ENCODE measurements at places on chromosomes 2 and 18.

DNA sequence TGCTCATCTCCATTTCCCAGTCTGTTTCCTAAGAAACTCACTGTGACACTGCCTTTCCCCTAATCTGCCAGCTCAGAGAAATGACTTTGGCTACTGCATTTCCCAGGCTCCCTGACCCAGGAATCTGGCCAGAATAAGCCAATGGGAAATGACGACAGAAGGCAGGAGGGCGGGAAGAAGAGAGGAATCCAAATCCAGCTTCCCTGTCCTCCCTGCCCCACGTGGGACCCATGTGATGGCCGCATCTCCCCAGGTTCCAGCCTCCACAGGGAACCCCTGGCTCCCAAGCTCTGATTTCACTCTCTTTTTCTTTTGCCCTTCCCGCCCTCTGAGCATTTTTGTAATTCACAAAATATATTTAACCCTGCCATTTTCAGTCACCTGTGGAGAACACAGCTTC lies 37.8 kb upstream of the RAB12 start:
- no peak for DNase-seq

GRCh38 chr2:36266536-36267121 lies 88.9 kb upstream of the CRIM1 start:
- DNase-seq = no peak

DNA sequence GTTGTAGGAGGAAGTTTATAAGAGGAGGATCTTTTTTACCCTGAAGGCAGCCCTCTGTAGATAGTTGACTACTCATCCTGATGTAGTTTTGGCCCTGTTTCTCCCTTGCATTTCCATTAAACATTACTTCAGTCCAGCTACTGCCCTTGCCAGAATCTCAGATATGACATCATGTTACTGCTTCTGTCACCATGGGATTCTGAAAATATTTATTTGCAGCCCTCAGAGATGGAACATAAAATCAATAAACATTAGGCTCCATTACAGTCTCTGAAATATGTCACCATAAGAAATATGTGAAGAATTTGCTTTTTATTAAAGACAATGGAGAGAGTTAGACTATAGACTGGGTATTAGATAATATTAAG lies 68.7 kb upstream of the STK39 start:
- no peak for DNase-seq

DNA sequence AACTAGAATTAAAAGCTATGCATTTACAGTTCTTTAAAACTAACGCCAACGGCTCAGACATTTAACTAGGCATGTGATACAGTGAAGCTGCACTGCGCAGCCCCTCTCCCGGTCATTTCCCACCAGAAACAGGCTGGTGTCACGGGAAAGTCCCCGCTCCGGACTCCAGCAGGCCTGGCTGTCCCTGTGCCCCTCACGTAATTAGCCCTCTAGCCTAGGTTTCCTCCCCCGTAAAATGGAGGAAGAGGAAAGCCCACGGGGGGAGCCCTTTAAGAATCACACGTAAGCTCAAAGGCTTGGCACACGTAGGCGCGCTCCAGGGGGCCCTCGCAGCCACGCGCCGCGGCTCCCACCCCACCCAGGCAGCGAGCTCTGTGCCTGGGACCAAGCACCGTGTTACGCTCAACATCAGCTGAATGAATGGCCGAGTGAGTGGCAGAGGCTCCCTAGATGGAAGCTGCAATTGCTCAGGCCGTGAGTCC lies 48.0 kb downstream of the KCNIP3 start:
- no peak for DNase-seq

GRCh38 chr18:11020161-11020853 lies 129.1 kb downstream of the PIEZO2 start:
- no peak for DNase-seq

- peak; percentile 27 for DNase-seq
These were observed 17.6 kb downstream of the OSBPL6 start for GRCh38 chr2:178211943-178212342.

DNA sequence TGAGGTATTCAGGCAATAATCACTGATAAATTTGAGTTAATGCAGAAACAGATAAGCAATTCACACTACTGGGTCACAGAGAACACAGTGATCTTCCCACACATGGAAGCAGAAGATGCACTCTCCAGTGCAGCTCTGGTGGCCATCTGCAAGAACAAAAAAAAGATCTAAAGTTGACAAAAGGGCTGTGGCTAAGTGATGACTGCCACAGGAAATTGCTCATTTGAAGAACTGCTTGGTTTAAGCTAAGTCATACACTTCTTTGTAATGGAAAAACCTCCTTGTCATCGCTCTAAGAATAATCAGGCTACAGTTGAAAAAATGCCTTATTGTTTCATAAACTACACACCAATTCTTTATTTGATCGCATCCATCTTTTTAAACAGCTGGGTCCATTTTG lies 115.1 kb downstream of the DTNB start:
- DNase-seq = no peak

DNA sequence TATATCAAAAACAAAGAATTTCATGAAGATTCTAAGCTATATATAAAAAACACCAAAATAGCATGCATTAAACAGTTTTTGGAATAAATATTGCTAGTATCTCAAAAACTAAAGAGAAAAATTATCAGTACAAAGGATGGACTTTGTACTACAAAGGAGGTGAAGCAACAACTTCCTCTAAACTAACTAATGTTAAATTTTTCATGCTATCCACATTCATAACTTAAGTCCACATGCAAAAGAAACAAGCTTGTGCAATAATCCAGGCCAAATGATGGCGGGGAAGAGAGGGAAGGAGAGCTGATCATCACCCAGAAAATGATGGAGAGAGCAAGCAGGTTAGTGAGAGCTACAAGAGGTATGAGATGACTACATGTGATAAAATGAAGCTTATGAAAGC lies 70.1 kb downstream of the KIDINS220 start:
- no peak for DNase-seq

DNA sequence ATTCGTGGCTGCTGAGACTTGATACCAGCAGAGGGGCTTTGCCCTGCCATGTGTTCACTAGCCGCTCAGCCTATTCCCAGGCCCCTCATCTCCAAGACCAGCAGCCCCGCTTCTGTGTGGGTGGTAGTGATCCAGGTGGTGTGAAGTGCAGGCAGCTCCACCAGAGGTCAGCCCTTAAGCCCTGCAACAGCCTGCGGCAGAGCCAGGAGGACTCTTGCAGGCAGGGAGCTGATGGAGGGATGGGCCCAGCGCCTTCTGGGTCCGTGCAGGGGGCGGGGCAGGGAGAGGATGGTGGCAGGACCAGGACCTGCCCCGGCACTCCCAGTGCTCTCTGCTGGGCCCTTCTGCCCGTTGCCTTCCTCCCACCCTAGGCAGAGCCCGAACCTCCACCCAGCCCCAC lies 162.0 kb downstream of the SH3BP4 start:
- DNase-seq = no peak

DNA sequence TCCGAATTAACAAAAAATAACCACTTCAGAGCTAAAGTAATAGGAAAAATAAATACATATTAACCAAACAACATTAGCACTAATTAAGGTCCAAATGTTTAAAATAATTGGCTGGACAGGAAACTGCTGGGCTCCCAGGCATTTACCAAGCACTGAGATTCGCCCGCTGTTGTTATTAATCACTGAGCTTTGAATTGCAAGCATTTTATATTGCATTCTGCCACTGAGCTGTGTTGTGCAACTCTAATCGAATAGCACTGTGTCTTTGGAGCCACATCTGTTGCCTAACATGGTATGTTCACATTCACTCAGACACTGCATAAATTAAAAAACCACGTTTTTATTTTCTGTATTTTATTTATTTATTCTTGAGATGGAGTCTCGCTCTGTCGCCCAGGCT lies 88.9 kb downstream of the SOWAHC start:
- DNase-seq = no peak

DNA sequence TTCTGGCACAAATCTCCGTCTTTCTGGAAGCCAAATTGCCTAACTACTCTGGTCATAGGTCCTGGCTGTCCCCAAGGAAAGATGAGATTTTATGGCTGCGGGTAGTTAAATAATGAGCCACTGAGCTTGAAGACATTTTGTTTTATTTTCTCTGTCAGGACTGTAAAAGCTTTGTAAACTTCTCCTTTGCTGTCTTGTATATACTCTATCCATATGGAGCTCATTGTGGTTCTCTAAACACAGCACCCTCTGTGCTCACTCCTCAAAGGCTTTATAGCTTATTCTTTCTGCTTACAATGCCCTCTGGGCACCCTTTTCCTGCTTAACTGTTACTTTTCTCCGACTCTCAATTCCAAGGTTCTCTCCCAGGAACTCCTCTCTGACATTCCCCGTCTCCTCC lies 209.1 kb downstream of the CMPK2 start:
- DNase-seq = no peak

DNA sequence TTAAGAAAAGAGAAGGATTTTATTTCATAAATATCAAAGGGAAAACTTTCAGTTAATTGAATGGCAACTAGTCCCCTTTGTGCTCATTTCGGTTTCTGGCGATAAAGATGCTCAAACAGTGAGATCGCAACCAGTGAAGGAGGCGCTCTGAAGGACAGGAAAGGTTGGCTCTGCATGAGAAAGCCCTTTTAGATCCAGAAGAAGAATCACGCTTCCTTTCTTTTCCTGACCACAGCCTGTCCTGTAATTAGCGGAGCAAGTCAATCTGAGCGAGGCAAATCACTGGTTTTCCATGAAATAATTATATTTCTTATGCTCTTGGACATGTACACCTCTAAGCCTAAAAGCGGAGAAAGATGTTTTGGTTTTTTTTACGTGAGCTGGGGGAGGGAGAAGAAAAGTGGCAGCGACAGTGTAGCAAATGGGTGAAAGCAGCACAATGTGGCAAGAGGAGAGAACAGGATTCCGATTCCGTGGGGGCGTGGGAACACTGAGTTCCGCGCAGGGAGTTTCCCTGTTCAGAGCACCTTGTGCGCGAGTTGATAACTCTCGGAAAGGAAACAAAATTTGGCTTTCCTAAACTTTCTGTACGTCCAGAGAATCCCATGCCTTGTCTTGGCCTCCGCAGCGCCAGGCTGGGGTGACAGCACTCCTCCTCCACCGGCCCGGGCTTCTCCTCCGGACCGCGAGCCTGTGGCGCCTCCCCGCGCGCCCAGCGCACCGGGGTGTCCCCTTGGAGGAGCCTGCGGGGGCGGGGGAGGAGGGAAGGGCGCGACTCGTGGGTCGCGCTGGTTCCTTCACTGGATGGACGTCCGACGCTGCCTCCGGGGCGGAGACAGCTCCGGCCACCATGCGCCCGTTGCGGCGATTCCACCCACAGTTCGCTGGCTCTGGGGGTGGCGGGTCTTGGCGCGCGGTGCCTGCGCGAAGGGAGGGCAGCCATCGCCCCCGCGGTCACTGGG lies 620 bp upstream of the SLC9A2 start:
- DNase-seq = no peak

GRCh38 chr2:100212850-100213249 lies 70.5 kb upstream of the AFF3 start:
- no peak for DNase-seq

DNA sequence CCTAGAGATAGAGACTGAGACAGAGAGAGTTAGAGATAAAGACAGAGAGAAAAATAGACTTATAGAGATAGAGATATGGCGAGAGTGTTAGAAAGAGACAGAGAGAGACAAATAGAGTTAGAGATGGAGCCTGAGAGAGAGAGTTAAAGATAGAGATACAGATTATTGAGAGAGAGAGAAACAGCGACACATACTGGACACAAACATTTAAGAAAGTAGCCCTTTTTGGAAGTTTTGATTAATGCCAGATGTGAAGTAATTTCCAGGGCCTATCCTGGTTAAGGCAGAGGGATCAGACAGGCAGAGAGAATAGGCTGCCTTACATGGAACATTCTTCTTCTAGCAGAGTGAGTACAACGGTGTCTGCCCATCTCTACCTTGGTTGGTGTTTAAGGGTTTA lies 311.6 kb upstream of the CDH7 start:
- no peak for DNase-seq

DNA sequence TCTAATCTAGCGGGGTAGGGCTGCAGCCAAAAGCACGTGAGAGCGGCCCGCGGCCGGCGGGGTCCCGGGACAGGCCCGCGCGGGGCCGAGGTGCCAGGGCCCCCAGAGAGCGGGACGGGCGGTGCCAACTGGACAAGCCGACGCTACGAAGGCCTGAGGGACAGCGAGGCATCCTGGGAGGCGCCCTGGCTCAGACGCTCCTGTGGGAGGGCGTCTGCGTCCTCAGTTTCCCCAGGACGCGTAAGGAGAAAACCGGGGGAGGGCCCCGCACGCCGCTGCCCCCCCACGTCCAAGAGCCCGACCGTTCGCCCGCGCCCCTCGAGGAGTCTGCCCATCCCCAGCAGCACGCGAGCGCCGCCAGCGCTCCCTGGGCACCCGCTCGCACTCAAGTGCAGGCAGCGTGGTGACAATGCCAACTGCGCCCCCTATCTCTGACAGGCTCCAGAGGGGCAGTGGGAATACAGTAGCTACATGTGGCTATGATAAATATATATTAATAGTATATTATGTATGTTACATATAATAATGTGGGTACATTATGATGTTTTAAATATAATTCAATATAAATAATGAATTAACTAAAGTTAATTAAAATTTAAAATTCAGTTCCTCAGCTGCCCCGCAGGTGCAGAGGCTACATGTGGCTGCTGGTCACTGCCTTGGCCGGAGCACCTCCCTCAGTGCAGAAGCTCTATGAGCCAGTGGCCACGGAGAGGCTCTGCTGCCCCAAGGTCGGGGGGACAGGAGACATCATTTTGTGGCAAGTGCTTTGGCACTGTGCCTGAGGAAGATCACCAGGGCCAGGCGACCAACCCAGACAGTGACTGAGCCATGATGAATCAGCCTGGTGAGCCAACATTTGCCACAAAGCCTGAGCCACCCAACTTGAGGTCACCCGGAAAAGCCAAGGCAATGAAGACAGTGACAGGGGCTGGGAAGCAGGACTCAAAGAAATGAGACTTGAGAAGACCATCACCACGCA lies 5.5 kb upstream of the SFT2D3 start:
- DNase-seq = no peak

- DNase-seq = no peak
These were observed 67.9 kb upstream of the ST3GAL5 start for GRCh38 chr2:85956646-85957039.

- DNase-seq = no peak
These were observed 152.9 kb downstream of the DYSF start for GRCh38 chr2:71606244-71606643.

- DNase-seq = no peak
These were observed 12.1 kb upstream of the CYBRD1 start for GRCh38 chr2:171509945-171510731.

- no peak for DNase-seq
These were observed 82.6 kb downstream of the IKZF2 start for GRCh38 chr2:213068676-213069359.
